ENCODE measurements at places on chromosomes 2 and 18.

DNA sequence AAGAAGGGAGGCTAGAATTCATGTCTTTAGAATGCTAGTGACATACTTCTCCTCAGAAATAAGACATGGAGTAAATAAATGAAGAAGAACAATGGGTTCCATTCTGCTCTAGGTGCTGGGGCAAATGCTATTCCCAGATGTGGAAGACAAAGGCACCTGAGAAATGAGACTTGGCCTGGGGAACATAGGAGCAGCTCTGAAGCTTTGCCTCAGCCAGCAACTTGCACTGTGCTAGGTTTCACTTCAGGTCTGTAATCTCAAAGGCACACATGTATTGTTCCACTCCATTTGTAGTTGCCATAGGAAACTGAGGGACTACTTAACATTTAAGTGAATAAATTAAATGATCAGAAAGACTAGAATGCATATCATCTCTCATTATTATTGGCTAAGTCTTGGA, 538.9 kb upstream of the REG3G start:
- no peak for DNase-seq

- DNase-seq = no peak
Observed at GRCh38 chr18:40962784-40963183, 992.2 kb upstream of the PIK3C3 start.

- DNase-seq = no peak
Observed at GRCh38 chr2:175136334-175137215, 31.4 kb downstream of the ATF2 start.

DNA sequence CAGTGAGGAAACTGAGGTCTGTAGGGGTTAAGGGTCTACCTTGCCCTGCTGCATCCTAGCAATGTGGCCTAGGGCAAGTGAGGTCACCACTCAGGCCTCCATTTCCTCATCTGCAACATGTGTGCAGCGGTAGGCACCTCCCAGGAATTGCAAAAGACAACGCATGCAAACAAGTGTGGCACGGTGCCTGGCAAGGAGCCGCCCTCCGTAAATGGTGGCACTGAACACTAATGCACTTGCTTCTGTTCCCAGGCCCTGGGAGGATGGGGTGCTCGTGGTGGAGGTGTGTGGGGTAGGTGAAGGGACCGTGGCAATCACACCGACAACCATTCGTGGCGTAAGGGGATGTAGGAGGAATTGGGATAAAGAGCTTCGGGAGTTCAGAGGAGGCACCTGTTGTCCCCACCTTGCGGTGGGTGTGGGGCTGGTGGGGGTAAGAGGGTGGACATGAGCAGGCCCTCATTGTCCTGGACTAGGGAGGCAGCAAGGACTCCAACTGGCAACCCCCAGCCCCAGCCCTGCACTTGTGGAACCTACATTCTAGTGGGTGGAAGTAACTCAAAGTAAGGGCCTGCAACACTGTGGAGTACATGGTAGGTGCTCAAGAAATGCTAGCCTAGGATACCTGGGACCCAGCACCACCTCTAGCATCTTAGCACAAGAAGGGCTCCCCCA, 26.0 kb downstream of the ATOH8 start:
- no peak for DNase-seq

DNA sequence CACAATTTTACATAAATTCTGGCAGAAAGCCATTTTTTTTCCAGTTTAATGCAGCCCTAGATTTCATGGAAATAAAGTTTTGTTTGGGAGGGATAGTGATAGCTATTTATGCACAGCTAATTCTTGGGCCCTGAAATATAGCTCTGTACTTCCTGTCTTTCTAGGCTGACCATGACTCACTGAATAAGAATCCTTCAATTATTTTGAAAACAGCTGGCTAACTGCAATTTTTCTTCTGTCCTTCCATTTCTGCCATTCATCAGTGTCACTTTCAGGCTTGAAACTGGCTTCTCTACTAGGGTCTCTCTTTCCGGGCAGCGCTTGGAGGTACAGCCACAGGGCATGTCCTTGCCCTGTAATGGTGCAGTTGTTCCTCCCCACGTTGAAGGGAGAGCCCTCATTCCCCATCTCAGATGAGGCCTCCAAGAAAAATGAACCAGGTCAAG, 97.1 kb upstream of the TMEM178A start:
- no peak for DNase-seq

- DNase-seq = no peak
Observed at GRCh38 chr2:174003720-174004695, 38.8 kb upstream of the SP3 start.

- DNase-seq = no peak
Observed at GRCh38 chr2:104433657-104434056, 420.3 kb upstream of the POU3F3 start.

DNA sequence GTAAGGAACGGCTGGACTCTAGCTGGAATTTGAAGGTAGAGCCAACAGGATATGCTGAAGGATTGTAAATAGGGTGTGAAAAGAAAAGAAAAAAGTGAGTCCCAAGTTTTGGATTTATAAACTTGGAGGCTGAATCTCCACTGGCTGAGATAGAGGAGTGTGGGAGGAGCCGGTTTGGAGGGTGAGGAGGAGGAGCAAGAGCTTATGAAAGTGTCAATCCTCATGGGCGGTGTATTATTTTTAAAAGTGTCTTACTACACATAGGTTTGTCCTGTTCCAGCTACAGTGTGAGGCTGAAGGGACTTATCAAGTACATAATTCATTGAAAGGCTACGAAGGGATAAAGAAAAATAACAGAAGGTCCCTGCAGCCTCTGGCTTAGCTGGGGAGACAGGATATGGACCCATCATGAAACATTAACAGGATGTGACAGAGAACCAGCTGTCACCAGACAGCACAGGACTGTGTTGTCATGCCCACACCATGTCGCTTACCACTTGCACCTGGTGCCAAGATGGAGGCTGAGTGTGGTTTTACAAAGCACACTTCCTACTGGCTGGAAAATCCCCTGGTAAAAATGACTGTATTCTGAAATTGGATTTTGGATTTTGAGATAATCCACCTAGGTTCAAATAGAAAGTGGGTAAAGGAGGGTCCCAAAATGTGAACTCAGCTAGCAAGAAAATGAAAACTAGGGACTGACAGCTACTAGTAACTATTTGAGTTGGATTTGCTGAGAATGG, 2.5 kb upstream of the MREG start:
- peak; percentile 31 for DNase-seq

DNA sequence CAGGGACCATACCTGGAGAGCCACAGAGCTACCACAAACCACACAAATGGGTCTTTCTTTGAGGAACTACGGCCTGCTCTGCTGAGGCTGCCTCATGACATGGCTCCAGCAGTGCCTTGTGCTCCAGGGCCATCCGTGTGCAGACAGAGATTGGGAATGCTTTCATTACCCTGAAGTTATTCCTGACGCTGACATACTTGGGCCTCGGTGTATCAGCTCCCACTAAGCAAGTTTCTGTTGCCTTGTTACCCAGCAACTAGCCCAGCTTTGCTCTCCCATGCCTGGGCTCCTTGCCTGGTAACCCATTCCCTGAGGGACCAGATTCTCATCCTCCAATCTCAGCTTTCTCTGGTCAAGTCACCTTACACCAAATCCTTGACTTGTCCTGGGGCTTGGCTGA, 80.3 kb upstream of the FZD7 start:
- no peak for DNase-seq

- no peak for DNase-seq
Observed at GRCh38 chr2:207513551-207514257, 16.1 kb upstream of the CREB1 start.

- DNase-seq = no peak
Observed at GRCh38 chr2:201232467-201232815, 27.9 kb upstream of the CASP8 start.

DNA sequence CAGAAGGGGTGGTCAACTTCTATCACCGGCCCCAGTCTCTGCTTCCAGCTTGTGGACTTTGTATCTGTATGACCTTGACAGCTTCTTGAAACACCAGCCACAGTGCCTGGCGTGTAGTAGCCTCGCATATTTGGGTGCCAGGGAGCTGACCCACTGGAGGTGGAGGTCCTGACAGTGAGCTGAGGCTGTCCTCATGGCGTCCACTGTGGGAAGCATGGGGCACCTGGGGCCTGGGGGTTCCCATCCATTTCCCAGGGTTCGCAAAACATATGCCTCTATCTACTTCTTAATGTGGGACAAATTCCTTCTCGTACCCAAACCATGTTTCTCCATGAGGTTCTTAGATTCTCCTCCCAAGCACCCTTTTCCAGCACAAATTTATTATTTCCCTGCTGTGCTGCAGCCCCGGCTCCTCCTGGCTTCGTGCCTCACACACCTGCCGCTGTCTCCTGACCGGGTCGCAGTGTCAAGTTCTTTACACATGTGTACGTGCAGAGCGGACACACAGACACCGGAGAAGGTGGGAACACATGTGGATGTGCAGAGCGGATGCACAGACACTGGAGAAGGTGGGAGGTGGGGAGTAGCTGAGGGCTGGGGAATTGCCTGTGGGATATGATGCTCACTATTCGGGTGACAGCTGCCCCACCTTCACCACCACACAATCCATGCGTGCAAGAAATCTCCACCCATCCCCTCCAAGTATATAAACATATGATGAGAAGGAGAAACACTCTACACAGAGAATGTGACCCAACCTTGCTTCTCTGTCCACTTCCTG, 23.4 kb downstream of the TMEM18 start:
- no peak for DNase-seq

DNA sequence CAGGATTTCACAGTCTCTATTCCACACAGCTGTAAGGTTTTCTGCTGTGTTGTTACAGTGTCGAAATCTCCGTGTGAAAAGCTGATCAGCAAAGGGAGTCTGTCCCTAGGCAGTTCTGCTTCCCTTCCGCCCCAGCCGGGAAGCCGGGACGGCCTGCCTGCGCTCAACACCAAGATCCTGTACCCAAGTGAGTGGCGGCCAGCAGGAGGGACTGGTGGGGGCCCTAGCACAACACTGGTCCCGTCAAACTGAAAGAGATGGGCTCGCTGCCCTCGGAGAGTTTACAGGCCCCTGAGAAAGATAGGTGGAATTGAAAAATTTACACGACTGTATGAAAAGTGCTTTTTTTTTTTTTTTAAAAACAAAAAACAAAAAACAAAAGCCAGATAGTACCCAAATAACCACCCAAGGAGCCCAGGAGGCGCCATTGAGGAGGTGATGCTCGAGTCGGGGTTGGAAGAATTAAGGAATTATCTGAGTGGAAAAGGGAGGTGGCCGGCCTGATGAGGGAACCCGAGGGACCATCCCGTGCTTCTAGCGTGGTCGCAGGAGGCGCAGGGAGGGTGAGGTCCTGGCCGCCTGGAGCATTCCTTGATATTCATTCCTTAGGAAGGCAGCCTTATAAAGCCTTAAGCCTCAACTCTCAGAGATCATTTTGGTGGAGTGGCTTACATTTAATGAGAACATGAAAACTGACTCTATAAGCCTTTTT, 96.7 kb downstream of the DGKD start:
- DNase-seq = no peak

DNA sequence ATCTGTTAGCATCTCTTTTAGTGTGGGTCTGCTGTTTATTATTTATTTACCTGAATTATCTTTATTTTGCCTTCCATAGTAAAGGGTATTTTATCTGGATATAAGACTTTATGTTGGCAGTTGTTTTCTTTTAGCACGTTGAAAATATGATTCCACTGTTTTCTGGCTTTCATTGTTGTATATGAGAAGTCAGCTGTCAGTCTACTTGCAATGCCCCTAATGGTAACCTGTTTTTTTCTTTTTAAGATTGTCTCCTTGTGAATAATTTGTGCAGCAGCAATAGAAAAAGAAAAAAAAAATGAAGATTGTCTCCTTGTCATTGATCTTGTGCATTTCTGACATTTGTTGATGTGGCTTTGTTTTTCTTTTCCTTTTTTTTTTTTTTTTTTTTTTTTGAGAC, 27.2 kb downstream of the SNED1 start:
- no peak for DNase-seq

GRCh38 chr18:43936176-43936575, 658.9 kb upstream of the SYT4 start:
- no peak for DNase-seq

DNA sequence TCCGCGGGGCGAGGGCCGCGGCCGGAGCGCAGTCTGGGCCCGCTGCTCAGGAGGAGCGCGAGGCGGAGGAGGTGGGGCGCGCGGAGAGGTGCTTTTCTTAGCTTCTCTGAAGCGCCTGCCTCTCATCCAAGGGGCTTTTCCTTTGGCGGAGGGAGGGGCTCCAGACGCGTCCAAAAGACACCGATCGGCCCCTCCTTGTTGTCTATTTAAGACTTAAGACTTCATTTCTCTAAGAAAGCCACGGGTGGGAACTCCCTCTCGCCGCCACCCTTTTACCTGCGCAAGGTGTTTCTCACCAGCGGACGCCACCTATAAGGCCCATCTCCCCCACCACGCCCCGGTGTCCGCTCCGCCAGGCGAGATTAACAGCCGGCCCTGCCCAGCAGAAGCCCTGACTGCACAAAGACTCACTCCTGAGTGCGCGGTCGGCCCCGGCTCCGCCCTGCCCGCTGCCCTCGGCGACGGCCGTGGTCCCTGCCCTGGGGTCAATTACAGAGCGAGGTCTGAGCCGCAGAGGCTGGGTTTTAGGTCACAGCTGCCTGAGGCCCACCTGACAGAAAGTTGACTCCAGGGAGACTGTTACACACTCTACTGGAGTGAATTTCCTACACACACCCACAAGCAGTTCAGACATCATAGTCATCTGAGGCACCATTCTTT, at the start of gene DSC2:
TSS of gene DSC2 (minus strand) at position 397 of the 660 bp plus-strand sequence. CDS start 450 bp downstream, outside the sequence.
- DNase-seq = no peak

GRCh38 chr2:238158509-238159070, at the start of gene ERFE:
Gene ERFE (plus strand): TSS chr2:238158970. CDS start chr2:238159008, 38 bp downstream.
- peak; percentile 82 for DNase-seq

DNA sequence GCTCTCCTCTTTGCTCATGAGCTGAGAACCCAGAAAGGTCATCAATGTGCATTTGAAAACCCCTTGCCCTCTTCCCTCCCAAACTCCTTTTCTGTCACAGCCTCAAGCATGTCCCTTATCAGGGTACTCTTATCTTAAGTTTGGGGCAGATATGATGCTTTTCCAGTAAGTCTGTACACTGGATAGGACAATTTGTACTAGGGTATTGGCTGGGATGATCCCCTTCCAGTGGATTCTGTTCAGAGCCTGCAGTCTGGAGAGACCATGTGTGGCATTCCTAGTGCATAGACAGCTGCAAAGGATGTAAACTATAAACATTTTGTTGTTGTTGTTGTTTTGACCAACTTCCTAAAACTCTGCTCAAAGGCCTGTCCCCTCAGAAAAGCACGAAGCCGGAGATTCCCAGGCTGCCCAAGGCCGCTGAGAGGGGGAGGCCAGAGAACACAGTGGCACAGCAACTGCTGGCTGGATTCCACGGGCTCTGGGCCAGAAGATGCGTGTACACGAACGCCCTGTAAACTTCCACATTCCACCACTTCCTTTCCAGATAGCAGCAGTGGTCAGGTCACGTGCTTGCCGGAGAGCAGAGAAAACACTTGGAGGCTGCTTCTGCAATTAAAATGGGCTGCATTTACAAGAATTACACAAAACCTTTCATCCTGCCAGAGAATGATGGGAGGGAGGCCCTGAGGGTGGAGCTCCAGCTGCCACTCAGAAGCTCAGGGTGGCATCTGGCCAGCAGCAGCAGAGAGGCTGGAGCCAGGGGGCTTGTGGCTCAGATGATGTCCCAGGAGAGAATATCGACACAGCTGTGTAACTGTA, 42.1 kb downstream of the BMP10 start:
- peak; percentile 99 for DNase-seq

All from NB4 (cell line).